ENCODE measurements at places on chromosomes 4 and X. TPM values are rescaled to one million over a fixed set of nuclear protein-coding genes. Genes with fewer than 3 reads are reported as not detected.

GRCh38 chr4:48546336-48546735 is 56.3 kb downstream of the ZAR1 start:
- H3K27me3 ChIP-seq: no peaks in the 10 kb centered on the region
- H3K4me1 ChIP-seq: no peaks in the 10 kb centered on the region
- no peak for DNase-seq
- H3K27ac ChIP-seq: no peak overlapping the region
- no peak overlapping the region for H3K4me3 ChIP-seq
- H3K36me3 ChIP-seq: peaks cover 15% of the 10 kb centered on the region

Gene PPM1K
- 23.7 TPM for total RNA-seq

Gene PPP1R2C
- not detected for total RNA-seq

DNA sequence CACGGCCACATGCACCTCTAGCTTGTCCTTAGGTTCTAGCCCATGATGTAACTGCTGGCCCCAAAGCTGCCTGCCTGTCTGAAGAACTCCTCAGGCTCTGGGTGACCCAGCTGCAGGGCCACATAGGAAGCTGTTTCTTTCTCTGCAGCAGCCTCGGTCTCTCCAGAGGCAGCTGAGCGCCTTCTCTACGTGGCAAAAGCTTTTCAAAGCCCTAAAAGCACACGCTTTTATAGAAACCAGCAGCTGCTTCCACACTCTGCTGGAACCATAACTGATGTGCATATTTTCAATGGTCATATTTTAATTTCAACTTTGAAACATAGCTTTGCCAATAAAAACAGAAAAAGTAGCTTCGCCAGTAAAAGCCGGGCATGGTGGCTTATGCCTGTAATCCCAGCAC is 37.4 kb downstream of the FAM53A start:
- H3K4me3 ChIP-seq: no peak overlapping the region
- no peak overlapping the region for H3K27ac ChIP-seq
- H3K36me3 ChIP-seq: no peaks in the 10 kb centered on the region
- DNase-seq: no peak
- H3K4me1 ChIP-seq: peaks cover 2% of the 10 kb centered on the region
- no peaks in the 10 kb centered on the region for H3K27me3 ChIP-seq

GRCh38 chrX:14352511-14352910 is 176.8 kb upstream of the GLRA2 start:
- no peak for DNase-seq
- H3K4me3 ChIP-seq: no peak overlapping the region
- no peaks in the 10 kb centered on the region for H3K4me1 ChIP-seq
- H3K27me3 ChIP-seq: no peaks in the 10 kb centered on the region
- no peak overlapping the region for H3K27ac ChIP-seq

Gene MAGEH1
- 33.6 TPM for total RNA-seq

GRCh38 chr4:145779319-145779801 is 99.4 kb downstream of the C4orf51 start:
- H3K27ac ChIP-seq: no peak overlapping the region
- H3K36me3 ChIP-seq: peaks cover 31% of the 10 kb centered on the region
- no peak for DNase-seq

GRCh38 chr4:87103691-87104187 is 116.7 kb downstream of the KLHL8 start:
- no peak overlapping the region for H3K4me3 ChIP-seq
- peaks cover 24% of the 10 kb centered on the region for H3K4me1 ChIP-seq
- no peak for DNase-seq
- H3K27ac ChIP-seq: peak overlapping the region; percentile 5

Gene KLHL8
- 13.6 TPM for total RNA-seq

DNA sequence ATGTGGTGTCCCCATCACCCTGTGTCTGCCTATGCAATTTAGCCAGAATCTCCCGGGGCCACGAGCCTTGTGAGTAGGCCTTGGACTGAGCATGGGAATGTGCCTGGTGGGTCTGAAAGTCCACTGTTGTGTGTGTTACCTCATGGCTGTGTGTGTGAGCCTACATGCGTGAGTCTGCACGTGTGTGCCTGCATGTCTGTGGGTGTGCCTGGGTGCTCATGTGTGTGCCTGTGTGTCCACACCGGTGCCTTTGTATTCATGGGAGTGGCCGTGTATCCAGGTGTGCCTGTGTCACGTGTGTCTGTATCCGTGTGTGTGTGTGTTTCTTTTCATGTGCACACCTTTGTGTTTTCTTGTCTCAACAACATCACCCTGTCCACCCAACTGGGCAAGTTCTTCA is 14.2 kb downstream of the ATP5ME start:
- no peaks in the 10 kb centered on the region for H3K4me1 ChIP-seq
- no peak overlapping the region for H3K27ac ChIP-seq
- H3K4me3 ChIP-seq: no peak overlapping the region
- no peak for DNase-seq
- H3K36me3 ChIP-seq: peaks cover 7% of the 10 kb centered on the region

Gene ZNF711
- total RNA-seq: 36.0 TPM

- no peak overlapping the region for H3K4me3 ChIP-seq
- no peaks in the 10 kb centered on the region for H3K36me3 ChIP-seq
- no peak overlapping the region for H3K27ac ChIP-seq
- no peaks in the 10 kb centered on the region for H3K4me1 ChIP-seq
- no peaks in the 10 kb centered on the region for H3K27me3 ChIP-seq
- DNase-seq: no peak
These were observed 6.4 kb upstream of the IL13RA2 start for GRCh38 chrX:115023811-115024210.

DNA sequence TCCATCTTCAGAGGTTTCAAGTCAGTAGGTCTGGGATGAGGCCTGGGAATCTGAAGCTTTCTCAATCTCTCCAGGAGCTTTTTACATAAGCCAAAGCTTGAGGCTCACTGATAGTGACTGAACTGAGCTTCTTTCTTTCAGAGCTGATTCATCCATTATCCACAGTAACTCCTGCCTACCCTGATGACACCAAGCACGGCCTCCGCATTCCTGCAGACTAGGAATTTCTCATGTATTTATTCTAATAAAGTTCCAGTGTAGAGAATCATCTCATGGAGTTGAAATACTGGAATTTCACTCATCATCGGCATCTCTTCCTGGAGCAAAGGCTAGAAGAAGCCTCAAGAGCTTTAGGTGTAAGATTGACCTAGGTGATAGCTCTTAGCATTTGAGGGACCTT is 12.1 kb upstream of the DCTD start:
- no peak for DNase-seq
- peaks cover 2% of the 10 kb centered on the region for H3K27me3 ChIP-seq
- H3K4me3 ChIP-seq: no peak overlapping the region
- H3K27ac ChIP-seq: no peak overlapping the region
- H3K4me1 ChIP-seq: peaks cover 2% of the 10 kb centered on the region
- no peaks in the 10 kb centered on the region for H3K36me3 ChIP-seq

DNA sequence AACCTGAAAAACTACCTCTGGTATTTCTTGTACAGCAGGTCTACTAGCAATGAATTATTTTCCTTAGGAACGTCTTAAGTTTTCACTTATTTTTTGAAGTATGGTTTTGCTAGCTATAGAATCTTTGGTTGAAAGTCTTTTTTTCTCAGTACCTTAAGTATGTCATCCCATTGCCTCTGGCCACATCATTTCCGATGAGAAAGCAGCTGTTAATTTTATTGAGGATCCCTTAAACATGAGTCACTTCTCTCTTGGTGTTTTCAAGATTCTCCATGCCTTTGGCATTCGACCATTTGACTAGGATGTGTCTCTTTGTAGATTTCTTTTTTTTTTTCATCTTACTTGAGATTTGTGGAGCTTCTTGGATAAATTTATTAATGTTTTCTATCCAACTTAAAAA is 803.8 kb upstream of the AMOT start:
- no peak overlapping the region for H3K4me3 ChIP-seq
- H3K36me3 ChIP-seq: no peaks in the 10 kb centered on the region
- no peaks in the 10 kb centered on the region for H3K27me3 ChIP-seq
- DNase-seq: no peak
- no peaks in the 10 kb centered on the region for H3K4me1 ChIP-seq

Gene TKTL1
- not detected for total RNA-seq

Gene GSX2
- total RNA-seq: not detected

Gene SERTM2
- total RNA-seq: 0.72 TPM

GRCh38 chrX:68684919-68685304 is 37.4 kb downstream of the STARD8 start:
- H3K36me3 ChIP-seq: peaks cover 1% of the 10 kb centered on the region
- no peak for DNase-seq
- H3K27me3 ChIP-seq: peaks cover 28% of the 10 kb centered on the region

DNA sequence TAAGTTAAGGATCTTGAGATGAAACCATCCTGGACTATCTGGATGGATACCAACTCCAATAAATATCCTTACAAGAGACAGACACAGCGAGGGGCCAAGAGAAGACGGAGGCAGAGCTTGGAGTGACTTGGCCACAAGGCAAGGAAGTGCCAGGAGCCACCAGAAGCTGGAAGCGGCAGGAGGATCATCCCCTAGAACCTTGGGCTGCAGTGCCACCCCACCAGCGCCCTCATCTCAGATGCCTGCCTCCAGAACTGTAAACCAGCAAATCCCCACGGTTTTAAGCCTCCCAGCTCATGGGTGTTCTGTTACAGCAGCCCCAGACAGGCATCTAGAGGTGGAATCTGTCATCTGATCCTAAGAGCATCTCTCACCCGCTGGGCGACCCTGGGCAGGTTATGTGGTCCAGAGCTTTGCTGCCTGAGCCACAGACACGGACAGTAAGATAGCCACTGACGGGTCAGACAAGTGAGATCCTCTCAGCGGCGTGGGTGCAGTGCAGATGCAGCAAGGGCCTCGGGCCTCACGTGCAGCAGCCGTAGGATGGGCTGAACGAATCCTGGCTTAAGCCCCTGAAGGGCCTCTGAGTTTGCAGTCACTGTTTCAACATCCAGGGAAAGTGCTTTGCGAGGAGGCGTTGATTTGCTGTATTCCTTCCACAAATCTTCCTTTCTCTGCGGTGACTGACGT is 25.1 kb upstream of the MXD4 start:
- no peak overlapping the region for H3K27ac ChIP-seq
- DNase-seq: no peak
- no peaks in the 10 kb centered on the region for H3K36me3 ChIP-seq

DNA sequence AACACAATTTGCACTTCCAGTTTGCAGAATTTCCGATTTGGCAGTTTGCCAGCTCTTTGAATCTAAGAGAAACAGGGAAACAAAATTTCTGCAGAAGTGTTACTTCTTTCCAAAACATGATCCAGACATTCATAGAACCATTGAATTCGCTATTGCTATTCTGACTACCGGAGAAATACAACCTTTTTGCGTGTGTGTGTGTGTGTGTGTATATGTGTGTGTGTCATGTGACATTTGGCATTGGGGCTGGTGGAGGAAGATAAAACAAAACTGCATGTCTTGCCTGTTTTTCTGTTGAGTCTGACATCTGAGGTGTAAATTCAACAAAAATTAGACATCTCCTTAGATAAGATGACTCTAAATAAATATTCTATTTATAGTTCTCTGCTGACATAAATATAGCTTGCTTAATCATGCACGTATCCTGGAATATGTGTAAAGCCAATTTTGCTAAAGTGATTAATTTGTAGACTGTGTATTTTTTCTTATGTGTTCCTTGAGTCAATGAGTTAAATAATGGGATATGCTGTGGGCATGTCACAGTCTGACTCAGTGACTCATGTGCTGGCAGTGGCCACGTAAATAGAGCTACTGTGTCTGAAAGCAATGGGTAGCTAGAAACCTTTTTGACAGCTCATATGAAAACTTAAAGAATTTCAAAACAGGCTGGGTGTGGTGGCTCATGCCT is 98.9 kb downstream of the HPGD start:
- H3K36me3 ChIP-seq: no peaks in the 10 kb centered on the region
- no peaks in the 10 kb centered on the region for H3K27me3 ChIP-seq
- no peak overlapping the region for H3K4me3 ChIP-seq
- DNase-seq: no peak

DNA sequence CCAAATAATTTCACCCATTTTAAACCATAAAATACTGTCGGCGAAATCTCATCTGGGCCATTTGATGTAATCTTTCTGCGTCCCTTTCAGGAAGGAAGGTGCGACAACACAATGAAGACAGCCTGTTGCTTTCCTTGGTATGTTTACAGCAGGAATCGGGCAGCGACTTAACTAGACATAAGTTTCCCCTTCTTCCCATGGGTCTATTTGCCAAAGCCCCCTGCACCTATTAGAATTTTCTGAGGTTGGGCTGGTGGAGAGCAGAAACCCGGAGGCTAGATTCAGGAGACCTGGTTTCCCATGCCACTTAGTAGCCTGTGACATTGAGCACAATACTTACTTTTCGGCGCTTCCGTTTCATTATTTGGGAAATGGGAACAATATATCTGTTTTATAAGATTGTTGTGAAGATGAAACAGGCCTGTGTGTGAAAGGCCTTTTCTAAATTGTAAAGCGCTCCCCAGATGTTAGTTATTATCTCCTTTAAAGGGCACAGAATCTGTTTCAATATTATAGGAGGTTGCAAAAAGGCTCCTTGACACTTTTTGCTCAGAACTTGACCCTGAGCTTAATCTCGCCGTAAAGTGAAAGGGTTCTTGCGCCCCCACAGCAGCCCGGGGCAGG is 552 bp upstream of the AFF1 start:
- H3K36me3 ChIP-seq: no peaks in the 10 kb centered on the region
- H3K4me3 ChIP-seq: peak overlapping the region; percentile 76
- H3K4me1 ChIP-seq: peaks cover 33% of the 10 kb centered on the region
- no peaks in the 10 kb centered on the region for H3K27me3 ChIP-seq
- no peak for DNase-seq

Gene NAA15
- total RNA-seq: 53.9 TPM

Gene ADH1C
- 4.6 TPM for total RNA-seq

Gene BMP3
- total RNA-seq: 4.9 TPM

GRCh38 chr4:170374770-170375169 is 285.0 kb upstream of the AADAT start:
- DNase-seq: no peak
- no peak overlapping the region for H3K4me3 ChIP-seq
- no peaks in the 10 kb centered on the region for H3K36me3 ChIP-seq
- no peak overlapping the region for H3K27ac ChIP-seq

- H3K4me3 ChIP-seq: peak overlapping the region; percentile 57
- H3K27ac ChIP-seq: peak overlapping the region; percentile 29
- DNase-seq: no peak
- no peaks in the 10 kb centered on the region for H3K36me3 ChIP-seq
- H3K4me1 ChIP-seq: peaks cover 4% of the 10 kb centered on the region
- peaks cover 47% of the 10 kb centered on the region for H3K27me3 ChIP-seq
These were observed 942 bp upstream of the APLN start for GRCh38 chrX:129655547-129656249.

Gene ODAPH
- total RNA-seq: not detected

DNA sequence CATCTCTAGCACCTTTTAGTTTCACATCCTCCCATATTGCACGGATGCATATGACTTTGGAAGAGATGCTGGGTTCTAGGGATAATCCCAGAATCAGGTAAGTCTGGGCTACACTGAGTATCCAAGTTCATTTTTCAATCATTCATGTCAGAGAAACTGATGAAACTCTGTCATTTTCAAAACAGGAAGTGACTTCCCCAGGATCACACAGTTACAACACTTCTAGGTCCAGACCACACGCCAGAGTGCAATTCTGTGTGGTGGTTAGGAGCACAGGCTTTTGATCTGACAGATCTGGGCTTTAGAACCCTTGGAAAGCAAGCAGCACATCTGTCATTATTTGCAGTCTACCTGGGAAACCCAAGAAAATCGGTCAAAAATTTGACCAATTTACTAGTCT is 52.1 kb upstream of the CDKN2AIP start:
- H3K4me1 ChIP-seq: peaks cover 48% of the 10 kb centered on the region
- peaks cover 17% of the 10 kb centered on the region for H3K27me3 ChIP-seq
- no peaks in the 10 kb centered on the region for H3K36me3 ChIP-seq

Gene SLC6A14
- 0.51 TPM for total RNA-seq
